ENCODE measurements at places on chromosomes 3 and 15. TPM values are rescaled to one million over a fixed set of nuclear protein-coding genes. Genes with fewer than 3 reads are reported as not detected.

- H3K4me1 ChIP-seq, result peaks cover 20% of the 10 kb centered on the region
- no peak for DNase-seq
- H3K4me3 ChIP-seq, result peak overlapping the region; percentile 0
- no peak overlapping the region for H3K27ac ChIP-seq
Observed at GRCh38 chr3:112848196-112848595, 1.5 kb upstream of the CD200R1L start.

DNA sequence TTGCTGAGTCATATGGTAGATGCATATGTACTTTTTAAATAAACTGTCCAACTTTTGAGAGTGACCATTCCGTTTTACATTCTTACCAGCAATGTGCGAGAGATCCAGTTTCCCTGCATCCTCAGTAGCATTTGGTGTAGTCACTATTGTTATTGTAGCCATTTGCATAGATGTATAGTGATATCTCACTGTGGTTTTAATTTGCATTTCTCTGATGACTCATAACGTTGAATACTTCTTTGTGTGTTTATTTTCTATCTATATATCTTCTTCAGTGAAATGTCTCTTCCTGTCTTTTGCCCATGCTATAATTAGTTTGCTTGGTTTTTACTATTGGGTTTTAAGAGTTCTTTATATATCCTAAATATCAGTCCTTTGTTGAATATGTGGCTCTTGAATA is 255.7 kb upstream of the GRM7 start:
- no peaks in the 10 kb centered on the region for H3K27me3 ChIP-seq
- no peaks in the 10 kb centered on the region for H3K4me1 ChIP-seq
- no peak for DNase-seq
- H3K4me3 ChIP-seq, result no peak overlapping the region

CHRFAM7A gene
- 2.9 TPM for total RNA-seq

DNA sequence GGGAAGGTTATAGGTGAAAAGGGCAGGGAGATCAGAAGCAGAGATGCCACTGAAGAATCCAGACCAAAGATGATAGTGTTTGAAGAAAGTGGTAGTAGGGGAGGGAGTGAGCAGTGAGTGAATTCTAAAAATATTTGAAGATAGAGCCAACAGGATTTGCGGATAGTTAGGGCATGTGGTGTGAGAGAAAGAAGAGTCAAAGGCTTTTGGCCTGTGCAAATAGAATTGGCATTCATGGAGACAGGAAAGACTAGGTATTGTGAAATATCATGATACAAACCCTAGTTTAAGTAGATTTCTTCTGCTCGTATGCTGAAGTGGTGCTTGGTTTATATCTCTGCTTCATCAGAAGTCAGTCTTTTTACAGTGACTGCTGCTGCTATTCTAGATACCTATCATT is 224.2 kb upstream of the CFAP20DC start:
- H3K36me3 ChIP-seq, result no peaks in the 10 kb centered on the region
- no peak overlapping the region for H3K4me3 ChIP-seq
- no peak for DNase-seq
- no peaks in the 10 kb centered on the region for H3K4me1 ChIP-seq
- no peak overlapping the region for H3K27ac ChIP-seq

SAMD7 gene
- total RNA-seq, result not detected

ST3GAL6 gene
- 0.62 TPM for total RNA-seq

KY gene
- total RNA-seq, result not detected

DNA sequence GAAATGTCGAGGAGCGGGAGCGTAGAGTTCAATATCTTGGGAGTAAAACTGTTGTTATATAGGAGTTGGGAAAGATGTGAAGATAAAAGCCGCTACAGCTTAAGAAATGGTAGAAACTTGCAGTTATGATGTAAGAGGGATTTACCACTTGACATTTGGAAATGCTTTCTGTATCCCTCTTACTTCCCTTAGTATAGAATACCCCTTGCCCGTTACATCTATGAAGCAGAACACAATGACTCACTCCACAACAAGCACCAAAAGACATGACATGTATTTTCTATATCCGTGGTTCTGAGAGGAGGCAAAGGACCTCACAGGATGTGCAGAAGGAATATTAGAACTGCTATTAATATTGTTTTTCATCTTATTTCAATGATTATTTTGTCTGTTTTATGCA is 254.2 kb upstream of the NR2F2 start:
- H3K27me3 ChIP-seq, result no peaks in the 10 kb centered on the region
- no peak for DNase-seq
- no peak overlapping the region for H3K4me3 ChIP-seq
- no peak overlapping the region for H3K27ac ChIP-seq
- H3K36me3 ChIP-seq, result no peaks in the 10 kb centered on the region
